ENCODE measurements at places on chromosomes 3 and 15.
A peak's percentile ranks its signal among the peaks of the same experiment; 100 is the strongest.

DNA sequence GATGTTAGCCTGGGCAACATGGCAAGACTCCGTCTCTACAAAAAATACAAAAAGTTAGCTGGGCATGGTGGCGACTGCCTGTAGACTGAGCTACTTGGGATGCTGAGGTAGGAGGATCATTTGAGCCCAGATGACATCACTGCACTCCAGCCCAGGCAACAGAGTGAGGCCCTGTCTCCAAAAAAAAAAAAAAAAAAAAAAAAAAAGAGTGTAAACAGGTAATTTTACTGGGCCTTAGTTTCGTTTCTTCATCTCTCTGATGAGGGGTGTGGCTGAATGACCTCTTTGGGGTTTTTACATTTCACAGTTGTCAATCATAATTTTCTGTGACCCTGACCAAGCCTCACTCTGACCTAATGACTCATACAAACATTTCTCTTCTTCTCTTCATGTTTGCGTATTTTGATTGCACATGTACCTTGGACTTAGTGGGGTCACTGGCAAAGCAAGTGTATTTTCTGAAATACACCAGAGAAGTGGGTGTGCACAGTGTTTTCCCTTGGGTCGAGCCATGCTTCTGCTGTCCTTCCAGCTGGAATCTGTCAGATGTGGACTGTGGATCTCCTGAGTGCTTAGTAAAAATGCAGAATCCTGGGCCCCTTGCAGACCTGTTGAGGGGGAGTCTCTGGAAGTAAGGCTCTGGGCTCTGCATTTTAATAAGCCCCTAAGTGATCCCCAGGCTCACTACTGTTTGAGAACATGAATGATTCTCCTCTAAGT, 140.5 kb downstream of the FNDC3B start:
- DNase-seq = peak; percentile 40

- no peak for DNase-seq
Measured at GRCh38 chr3:135142530-135142929, 347.5 kb downstream of the EPHB1 start.

- no peak for DNase-seq
Measured at GRCh38 chr3:20323307-20323927, 137.4 kb upstream of the SGO1 start.

DNA sequence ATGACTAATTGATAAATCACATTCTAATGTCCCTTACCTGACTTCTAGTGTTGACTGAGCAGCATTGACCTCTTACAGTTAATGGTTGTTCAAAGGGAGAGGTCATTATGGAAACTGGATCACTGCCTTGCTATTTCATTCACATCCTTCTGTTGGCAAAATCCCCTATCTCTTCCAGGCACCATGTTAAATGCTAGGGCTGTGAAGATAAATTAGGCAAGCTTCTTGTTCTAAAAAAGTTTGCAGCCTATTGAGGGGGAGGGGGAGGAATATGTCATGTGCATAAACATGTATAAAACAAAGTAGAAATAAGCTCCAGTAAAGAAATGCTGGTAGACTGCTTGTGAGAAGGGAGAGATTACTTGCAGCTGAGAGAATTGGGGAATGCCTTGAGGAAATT, 84.8 kb upstream of the MLF1 start:
- no peak for DNase-seq

DNA sequence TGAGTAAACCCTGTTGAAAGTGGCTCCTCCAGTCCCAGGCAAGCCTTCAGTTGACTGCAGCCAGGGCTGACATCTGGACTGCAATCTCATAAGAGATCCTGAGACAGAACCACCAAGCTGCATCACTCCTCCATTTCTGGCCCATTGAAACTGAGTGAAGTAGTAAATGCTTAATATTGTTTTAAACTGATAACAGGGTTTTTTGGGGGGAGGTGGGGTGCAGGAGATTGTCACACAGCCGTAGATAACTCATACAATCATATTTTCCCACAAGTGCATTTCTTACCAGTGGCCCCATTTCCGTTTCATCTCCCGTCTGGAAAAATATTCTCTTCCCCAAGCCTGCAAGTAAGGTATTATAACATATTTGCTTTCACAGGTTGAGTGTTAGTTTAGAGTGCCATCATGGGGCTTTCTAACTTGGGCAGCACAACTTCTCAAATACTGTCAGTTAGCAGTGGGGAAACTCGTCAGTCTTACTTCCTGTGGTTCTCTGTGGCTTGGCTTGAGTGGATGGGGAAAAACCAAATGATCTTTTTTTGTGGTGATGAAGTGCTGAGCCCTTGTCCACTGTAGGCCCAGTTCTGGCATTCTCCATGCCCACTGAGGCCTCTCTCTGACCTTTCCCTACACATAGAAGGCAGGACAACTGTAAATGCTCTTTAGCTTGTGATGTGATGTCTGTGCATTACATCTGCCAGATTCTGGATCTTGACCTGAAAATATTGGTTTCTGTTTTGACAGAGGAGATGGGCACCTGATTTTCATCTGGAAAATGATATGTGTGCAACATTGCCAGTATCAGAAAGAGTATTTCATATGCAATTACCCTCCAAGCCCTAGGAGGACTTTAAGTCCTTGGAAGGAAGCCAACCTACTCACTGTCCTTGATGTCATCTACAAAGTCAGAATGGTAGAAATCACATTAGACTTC, 90.1 kb upstream of the BHLHE40 start:
- DNase-seq = peak; percentile 51

GRCh38 chr3:31613654-31614053, 80.9 kb downstream of the STT3B start:
- no peak for DNase-seq

GRCh38 chr15:69557707-69558409, 105.2 kb downstream of the RPLP1 start:
- DNase-seq = no peak

GRCh38 chr3:111506435-111506834, 35.6 kb upstream of the CD96 start:
- DNase-seq = no peak

- no peak for DNase-seq
Measured at GRCh38 chr15:26771578-26772153, 1.2 kb downstream of the GABRB3 start.

DNA sequence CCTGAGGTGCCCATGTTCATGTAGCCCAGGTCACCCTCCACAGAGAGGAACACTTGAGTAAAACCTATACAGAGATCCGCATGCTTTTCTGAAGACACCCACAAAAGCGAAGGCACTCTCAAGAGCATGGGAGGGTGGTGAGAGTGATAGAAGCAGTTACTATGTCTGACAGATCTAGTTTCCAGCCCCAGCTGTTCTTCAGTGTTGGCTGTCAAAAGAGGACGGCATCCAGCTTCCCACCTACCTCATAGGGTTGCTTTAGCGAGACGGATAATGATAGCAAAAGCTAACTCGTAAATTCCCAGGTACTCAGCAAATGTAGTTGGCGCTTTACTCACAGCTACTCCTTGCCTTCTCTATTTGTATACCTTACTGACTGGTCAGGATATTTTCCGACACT, 3.0 kb upstream of the MEX3B start:
- no peak for DNase-seq

DNA sequence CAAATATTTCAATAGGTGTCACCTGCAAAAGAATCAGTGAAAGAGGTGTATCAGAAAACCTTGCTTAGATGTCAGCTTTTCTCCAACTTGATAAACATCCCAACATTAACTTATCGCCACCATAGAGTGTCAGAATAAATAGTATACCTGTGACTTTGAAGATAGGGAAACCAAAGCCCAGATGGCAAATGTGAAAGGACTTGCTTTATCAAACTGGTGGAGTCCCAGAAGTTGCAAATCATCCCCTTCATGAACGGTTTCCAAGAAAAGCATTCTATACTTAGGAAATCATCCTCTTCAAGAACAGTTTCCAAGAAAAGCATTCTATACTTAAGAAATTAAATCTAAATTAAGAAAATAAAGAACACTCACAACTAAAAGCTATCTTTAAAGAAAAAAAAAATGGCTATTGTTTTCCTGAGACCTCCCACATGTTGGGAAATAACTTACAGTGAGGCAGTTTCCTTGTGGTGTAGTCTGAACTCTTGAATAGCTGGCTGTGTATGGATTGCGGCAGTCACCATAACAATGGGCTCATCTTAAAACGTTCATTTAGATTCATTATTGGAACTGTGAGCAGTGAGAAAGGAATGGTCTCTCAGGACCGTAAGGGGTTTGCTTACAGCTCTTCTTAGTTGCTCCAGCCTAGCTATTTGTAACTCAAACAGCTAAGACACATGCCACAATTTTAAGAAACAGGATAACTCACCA, 56.5 kb downstream of the GHSR start:
- no peak for DNase-seq

GRCh38 chr15:24933716-24934115, 21.1 kb upstream of the SNRPN start:
- DNase-seq = no peak

DNA sequence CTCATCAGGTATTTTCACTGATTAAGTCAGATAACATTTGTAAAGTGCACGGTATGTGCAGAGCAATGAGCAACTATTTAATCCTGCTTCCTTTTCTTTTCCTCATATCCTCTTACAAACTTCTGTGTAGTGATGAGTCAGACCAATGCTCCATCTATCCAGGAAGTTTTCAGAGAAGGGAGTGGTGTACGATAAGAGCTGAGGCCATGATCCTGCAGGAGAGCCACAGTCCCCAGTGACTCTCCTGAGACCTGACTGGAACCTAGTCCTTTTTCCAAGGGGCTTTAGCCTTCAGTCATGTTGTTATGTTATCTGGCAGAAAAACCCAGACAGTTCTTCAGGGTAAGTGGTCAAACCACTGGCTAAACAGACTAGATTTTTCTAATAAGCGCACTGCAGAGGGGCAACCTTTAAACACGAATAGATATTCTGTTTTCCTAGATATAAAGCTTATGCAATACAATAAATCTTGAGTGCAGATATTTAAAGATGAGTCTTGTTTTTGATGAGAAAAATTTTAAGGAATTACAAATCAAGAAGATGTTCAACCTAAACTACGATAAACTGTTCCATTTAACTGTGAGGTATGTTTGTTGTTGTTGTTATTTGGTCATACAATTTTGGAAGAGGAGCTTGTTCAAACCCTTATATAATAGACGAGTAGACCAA, 110.5 kb upstream of the RAP2B start:
- no peak for DNase-seq

DNA sequence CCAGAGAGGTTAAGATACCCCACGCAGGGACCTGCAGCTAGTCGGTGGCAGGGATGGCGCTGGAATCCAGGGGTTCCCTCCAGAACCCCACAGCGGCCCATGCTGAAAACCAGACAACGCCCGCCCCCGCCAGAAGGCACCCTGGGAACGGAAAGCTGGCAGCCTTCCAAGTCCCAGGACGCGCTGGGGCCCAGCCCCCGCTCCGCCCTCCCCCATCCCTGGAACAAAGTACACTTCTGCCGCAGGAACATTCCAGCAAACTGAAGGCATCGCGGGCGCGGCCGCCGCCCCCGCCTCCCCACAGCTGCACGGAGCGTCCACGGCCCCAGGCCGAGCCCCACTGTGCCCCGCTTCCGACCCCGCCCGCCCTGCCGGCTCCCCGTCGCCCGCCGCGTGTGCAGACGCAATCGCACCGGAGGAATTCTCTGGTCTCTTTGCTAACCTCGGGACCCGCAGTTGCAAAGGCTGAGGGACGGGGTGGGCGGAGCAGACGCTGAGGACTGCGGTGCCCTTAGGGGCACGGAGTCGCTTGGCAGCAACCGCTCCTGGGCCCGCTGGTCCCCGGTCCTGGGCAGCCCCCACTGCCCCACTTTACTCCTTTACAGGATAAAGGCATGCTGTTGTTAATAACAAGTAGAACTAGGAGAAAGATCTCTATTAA, 44.8 kb upstream of the RNU6-1 start:
- peak; percentile 54 for DNase-seq

DNA sequence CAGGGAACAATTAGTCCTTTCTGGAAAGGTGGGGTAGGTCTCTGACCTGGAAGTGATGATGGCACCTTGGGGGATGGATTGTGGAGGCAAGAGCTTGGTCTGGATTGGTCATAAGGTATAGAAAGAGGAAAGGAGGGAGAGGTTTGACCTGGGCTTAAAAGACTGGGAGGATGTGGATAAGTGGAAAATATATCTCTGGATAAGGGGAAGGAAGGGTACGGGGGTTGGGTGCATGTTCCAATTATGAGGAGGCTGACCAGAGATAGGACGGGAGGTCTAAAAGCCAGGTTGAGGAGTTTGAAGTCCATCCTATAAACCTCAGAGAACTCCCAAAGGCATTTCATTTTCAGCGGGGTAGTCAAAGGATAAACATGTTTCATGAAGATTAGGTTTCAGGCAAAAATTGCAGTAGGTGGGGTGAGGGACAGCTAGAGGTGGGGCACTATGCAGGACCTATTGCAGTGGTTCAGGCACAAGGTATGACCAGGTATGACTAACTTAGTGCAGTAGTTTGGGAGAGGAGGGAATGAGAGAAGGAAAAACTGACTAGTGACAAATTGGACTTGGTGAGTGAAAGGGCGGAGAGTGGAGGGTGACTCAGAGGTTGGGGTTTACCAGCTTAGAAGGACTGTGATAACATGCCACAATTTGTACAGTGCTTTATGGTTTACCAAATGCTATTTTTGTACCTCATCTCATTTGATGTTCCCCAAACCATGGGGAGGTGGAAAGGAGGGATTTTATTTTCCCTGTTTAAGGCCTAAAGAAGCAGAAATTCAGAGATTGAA, 10.7 kb downstream of the PDE8A start:
- DNase-seq = no peak

GRCh38 chr3:41693799-41694198, 268.1 kb downstream of the ULK4 start:
- DNase-seq = no peak

GRCh38 chr3:148992027-148992634, 791 bp downstream of the GYG1 start:
- peak; percentile 50 for DNase-seq

DNA sequence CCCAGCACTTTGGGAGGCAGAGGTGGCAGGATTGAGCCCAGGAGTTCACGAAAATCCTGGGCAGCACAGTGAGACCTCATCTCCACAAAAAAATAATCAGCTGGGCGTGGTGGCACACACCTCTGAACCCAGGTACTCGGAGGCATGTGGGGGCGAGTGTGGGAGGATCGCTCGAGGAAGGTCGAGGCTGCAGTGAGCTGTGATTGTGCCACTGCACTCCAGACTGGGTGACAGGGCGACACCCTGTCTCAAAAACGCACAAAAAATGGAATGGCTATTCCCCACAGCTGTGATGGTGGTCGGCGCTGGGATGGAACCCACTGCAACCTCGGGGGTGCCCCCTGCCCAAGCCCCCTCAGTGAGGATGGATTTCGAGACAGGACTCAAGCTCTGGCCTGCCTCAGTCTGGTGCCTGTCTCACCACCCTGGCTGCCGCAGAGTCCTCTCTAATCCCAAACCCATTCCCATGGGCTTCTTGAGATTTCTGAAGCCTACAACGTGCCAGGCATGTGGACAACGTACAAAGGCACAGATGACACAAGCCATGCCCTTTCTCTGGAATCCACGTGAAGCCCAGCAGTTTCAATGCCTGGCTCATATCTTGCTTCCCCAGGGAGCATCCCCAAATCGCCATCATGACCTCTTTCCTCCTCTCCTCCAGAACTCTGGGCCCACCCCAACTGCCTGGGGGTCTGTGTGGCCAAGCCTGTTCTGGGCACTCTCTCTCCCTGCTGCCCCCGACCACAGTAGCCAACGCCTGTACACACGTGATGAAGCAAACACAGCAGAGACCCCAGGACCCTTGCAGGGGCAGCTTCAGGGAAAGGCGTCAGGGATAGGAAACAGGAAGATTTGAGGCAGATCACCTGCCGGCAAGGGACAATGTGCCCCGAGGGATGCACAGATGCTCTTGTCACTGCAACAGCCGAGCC, 32.4 kb downstream of the ADAMTS17 start:
- DNase-seq = no peak

- no peak for DNase-seq
Measured at GRCh38 chr3:78725703-78726246, 1042.0 kb downstream of the ROBO1 start.

Measured in GM13977 (cell line).